Fibroblast of the conjunctiva (primary cell): ENCODE measurements at places on chromosomes 4 and X.

GRCh38 chrX:137043736-137044135 is 9.9 kb upstream of the GPR101 start:
- no peak for DNase-seq

- no peak for DNase-seq
These were observed 46.3 kb downstream of the ALPK1 start for GRCh38 chr4:112343330-112344080.

GRCh38 chr4:13547485-13548041 is 3.3 kb upstream of the NKX3-2 start:
- no peak for DNase-seq

- DNase-seq, result no peak
These were observed 197.2 kb upstream of the VCX3A start for GRCh38 chrX:6732101-6732500.

DNA sequence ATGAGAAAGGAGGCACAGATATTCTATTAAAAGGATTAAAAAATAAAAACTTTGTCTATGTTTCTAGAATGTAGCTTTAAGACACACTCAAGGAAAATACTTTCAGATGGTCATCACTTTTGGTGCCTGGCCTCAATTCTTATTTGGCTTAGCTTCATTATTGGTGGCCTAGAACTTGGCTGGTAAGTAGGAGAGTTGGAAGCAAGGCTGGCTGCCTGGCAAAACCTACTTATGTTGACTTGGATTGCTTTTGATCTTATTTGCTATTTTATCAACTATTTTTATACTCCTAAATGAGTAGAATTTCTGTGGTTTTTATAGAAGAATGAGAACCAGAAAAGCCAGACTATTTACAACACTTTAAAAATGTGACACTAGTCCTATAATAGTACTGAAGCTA is 35.3 kb upstream of the JADE3 start:
- DNase-seq, result no peak

GRCh38 chrX:96483647-96484160 is 200.9 kb upstream of the DIAPH2 start:
- no peak for DNase-seq

GRCh38 chrX:43676971-43677572 is 21.0 kb downstream of the MAOA start:
- DNase-seq, result peak; percentile 63
